Psoas muscle (tissue), 8 donors: ENCODE measurements at places on chromosomes 13 and 19. TPM values are rescaled to one million over a fixed set of nuclear protein-coding genes. Genes with fewer than 3 reads are reported as not detected.

Gene TMEM255B
- total RNA-seq = 4.7 TPM

Gene CPB2
- total RNA-seq = not detected

Gene SMIM17
- not detected for total RNA-seq

GRCh38 chr19:15290166-15290565 lies 42.2 kb downstream of the BRD4 start:
- no peak for DNase-seq
- peaks cover 100% of the 10 kb centered on the region for H3K4me1 ChIP-seq
- H3K27me3 ChIP-seq = no peaks in the 10 kb centered on the region
- no peak overlapping the region for H3K4me3 ChIP-seq

Gene SLC46A3
- total RNA-seq = 5.0 TPM
